Nasal cavity respiratory epithelium epithelial cell of viscerocranial mucosa (primary cell): ENCODE measurements at places on chromosomes 16 and 17. TPM values are rescaled to one million over a fixed set of nuclear protein-coding genes. Genes with fewer than 3 reads are reported as not detected.

The CRISPLD2 gene
- 0.34 and 0.36 TPM in 2 replicates for total RNA-seq

The CFDP1 gene
- total RNA-seq, result 54.0 and 85.4 TPM in 2 replicates

The SCGB1C2 gene
- not detected in 2 replicates for total RNA-seq

The FDXR gene
- 18.6 and 52.3 TPM in 2 replicates for total RNA-seq

The BRIP1 gene
- 3.1 TPM in 2 replicates for total RNA-seq

The ATMIN gene
- 51.5 and 57.8 TPM in 2 replicates for total RNA-seq

The C1QTNF1 gene
- total RNA-seq, result 3.4 and 8.3 TPM in 2 replicates

The ADCY7 gene
- total RNA-seq, result 49.6 and 102 TPM in 2 replicates

The ABCA10 gene
- total RNA-seq, result 1.0 and 1.3 TPM in 2 replicates

The ASGR1 gene
- 0.07 TPM in 1 of 2 replicates, not detected in the other for total RNA-seq

The KRT33A gene
- total RNA-seq, result 0.28 and 0.68 TPM in 2 replicates

The CPD gene
- 264 and 855 TPM in 2 replicates for total RNA-seq

The PYCARD gene
- total RNA-seq, result 56.4 and 92.7 TPM in 2 replicates

The EMP2 gene
- total RNA-seq, result 13.0 and 33.9 TPM in 2 replicates

The RNF43 gene
- total RNA-seq, result 10.3 and 16.3 TPM in 2 replicates

The NEK8 gene
- 2.7 and 2.8 TPM in 2 replicates for total RNA-seq

The ABCA3 gene
- 0.64 and 0.68 TPM in 2 replicates for total RNA-seq

The OSGIN1 gene
- 3.1 and 5.1 TPM in 2 replicates for total RNA-seq

The RNF222 gene
- 0.14 and 1.4 TPM in 2 replicates for total RNA-seq

The ALOX15B gene
- 20.8 and 72.9 TPM in 2 replicates for total RNA-seq

The HCRT gene
- not detected in 2 replicates for total RNA-seq

The CENPN gene
- total RNA-seq, result 7.5 and 8.5 TPM in 2 replicates

The HOXB1 gene
- total RNA-seq, result not detected in 2 replicates

The DUXB gene
- not detected in 2 replicates for total RNA-seq
